Naive thymus-derived CD8-positive, alpha-beta T cell (primary cell): ENCODE measurements at places on chromosomes 7 and 10.

DNA sequence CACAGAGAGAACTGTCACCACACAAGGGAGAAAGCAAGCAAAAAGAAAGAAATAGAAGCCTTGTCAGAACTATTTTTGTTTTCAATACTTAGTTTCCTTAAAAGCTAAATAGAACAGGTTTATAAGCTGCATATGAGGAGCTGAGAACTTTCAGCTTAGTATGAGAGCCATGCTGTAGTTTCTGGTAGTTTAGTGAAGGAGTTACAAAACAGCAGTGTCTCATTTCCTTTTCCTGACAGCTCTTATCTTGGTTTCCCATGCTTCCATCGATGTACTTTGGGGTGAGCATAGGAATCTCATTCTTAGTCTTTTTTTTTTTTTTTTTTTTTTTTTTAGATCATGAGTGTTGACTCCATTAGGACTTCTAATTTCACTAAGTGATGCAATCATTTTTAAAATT lies 8.6 kb upstream of the CHRM2 start:
- no peaks in the 10 kb centered on the region for H3K4me1 ChIP-seq
- no peaks in the 10 kb centered on the region for H3K36me3 ChIP-seq
- no peak overlapping the region for H3K4me3 ChIP-seq

DNA sequence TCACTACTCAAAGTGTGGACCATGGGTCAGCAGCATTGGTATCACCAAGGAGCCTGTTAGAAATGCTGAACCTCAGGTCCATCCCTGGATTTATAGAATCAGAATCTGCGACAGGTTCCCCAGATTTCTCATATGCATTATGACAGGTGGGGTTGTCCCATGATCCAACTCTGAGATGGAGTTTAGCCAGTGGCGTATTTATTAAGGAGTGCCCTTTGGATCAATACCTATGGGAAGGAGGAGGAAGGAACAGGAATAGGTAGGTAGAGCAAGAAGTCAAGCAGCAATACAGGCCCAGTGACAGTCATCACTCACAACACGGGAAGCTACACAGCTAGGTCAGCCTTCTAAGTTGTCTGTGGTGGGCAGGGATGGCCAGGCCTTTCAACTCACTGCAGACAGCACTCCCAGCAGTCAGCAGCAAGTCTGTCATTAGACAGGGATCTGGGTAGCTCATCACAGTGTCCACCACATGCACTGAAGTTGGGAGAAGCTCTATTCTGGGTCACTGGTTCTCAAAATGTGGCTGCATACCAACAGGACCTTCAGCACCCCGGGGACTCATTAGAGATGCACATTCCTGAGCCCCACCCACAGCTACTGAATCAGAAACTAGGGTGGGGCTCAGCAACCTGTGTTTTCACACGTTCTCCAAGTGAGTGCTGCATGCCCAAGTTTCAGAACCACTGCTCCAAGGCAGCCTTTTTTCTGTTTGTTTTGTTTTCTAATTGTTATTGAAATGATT lies 532.3 kb upstream of the GALNT17 start:
- H3K27ac ChIP-seq = no peak overlapping the region
- peaks cover under 1% of the 10 kb centered on the region for H3K4me1 ChIP-seq
- H3K4me3 ChIP-seq = no peak overlapping the region

DNA sequence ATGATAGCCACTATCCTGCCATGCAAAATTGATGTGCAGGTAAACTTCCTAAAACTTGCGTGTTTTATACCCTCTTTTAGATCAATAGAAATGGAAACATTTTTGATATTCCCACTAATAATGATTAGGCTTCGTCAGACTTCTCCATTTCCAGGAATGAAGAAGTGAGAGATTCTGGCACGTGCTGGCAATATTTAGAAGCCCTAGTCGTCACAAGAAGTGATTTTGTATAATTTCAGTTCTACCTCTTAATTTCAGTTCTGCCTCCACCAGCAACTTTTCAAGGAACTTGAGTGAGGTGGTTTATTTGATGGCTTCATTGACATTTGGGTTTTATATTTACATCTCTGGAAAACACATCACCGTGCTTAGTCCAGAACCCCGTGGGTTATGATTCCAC lies 61.9 kb downstream of the MRC1 start:
- no peaks in the 10 kb centered on the region for H3K36me3 ChIP-seq
- H3K4me1 ChIP-seq = no peaks in the 10 kb centered on the region
- H3K4me3 ChIP-seq = no peak overlapping the region
- DNase-seq = no peak
- peaks cover 4% of the 10 kb centered on the region for H3K27me3 ChIP-seq

- H3K27ac ChIP-seq = no peak overlapping the region
- H3K27me3 ChIP-seq = peaks cover 27% of the 10 kb centered on the region
- H3K4me1 ChIP-seq = no peaks in the 10 kb centered on the region
- no peak for DNase-seq
These were observed 120.1 kb downstream of the PTPRN2 start for GRCh38 chr7:158467562-158467961.

GRCh38 chr10:86992456-86992855 lies 24.2 kb downstream of the ADIRF start:
- H3K4me1 ChIP-seq = no peaks in the 10 kb centered on the region
- no peak overlapping the region for H3K27ac ChIP-seq
- H3K4me3 ChIP-seq = no peak overlapping the region

GRCh38 chr7:79461660-79462059 lies 8.2 kb upstream of the MAGI2 start:
- H3K27me3 ChIP-seq = no peaks in the 10 kb centered on the region
- H3K36me3 ChIP-seq = no peaks in the 10 kb centered on the region
- H3K4me3 ChIP-seq = no peak overlapping the region
- no peak for DNase-seq
- H3K27ac ChIP-seq = no peak overlapping the region

- no peak overlapping the region for H3K4me3 ChIP-seq
- H3K36me3 ChIP-seq = no peaks in the 10 kb centered on the region
- H3K27me3 ChIP-seq = no peaks in the 10 kb centered on the region
- DNase-seq = no peak
These were observed 289.0 kb downstream of the PLXDC2 start for GRCh38 chr10:20105236-20105635.

DNA sequence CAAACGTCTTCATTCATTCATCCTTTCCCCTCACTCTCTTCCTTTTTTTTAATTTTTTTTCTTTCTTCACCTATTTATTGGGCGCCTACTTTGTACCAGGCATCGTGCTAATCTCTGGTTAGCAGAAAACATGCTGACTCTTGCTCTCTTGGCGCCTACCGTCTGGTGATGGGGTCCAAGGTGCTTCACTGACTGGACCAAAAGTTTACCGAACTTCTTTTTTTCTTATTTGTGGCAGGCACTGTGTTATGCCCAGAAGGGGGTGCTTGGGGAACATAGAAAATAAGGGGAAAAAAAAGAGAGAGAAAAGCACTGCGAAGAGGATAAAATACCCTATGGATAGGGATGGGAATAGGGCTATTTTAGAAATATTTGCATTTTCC lies 505 bp upstream of the FAM204A start:
- peaks cover 3% of the 10 kb centered on the region for H3K36me3 ChIP-seq
- H3K4me3 ChIP-seq = peak overlapping the region; percentile 91
- H3K4me1 ChIP-seq = peaks cover 36% of the 10 kb centered on the region
- H3K27ac ChIP-seq = peak overlapping the region; percentile 95

GRCh38 chr7:28729281-28729680 lies 228.8 kb downstream of the TRIL start:
- DNase-seq = no peak
- no peaks in the 10 kb centered on the region for H3K4me1 ChIP-seq
- H3K27me3 ChIP-seq = no peaks in the 10 kb centered on the region
- H3K36me3 ChIP-seq = no peaks in the 10 kb centered on the region
- H3K27ac ChIP-seq = no peak overlapping the region
- no peak overlapping the region for H3K4me3 ChIP-seq

DNA sequence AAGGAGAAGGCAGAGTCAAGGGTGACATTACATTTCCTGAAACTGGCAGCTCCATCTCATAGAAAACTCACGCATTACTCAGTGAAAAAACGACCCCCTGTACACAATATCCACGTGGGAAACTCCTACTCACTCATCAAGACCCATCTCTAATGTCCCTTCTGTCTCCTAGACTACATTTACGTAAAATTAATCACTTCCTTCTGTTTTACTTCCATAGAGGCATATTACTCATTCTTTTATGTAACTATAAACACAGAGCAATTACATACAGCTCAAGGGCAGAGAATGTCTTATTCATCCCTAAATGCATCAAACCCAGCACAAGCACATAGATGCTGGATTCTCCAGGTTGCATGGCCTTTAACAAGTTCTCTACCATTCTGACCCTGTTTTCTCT lies 281.8 kb downstream of the KCNMA1 start:
- H3K27me3 ChIP-seq = no peaks in the 10 kb centered on the region
- DNase-seq = no peak
- no peak overlapping the region for H3K27ac ChIP-seq
- peaks cover 5% of the 10 kb centered on the region for H3K4me1 ChIP-seq
- no peak overlapping the region for H3K4me3 ChIP-seq

GRCh38 chr7:143283381-143283780 lies 1.4 kb upstream of the TMEM139 start:
- no peaks in the 10 kb centered on the region for H3K36me3 ChIP-seq
- H3K27ac ChIP-seq = no peak overlapping the region
- H3K27me3 ChIP-seq = no peaks in the 10 kb centered on the region
- no peak for DNase-seq
- peak overlapping the region; percentile 6 for H3K4me3 ChIP-seq

- no peak overlapping the region for H3K27ac ChIP-seq
- H3K4me1 ChIP-seq = peaks cover 2% of the 10 kb centered on the region
- no peak overlapping the region for H3K4me3 ChIP-seq
- no peak for DNase-seq
These were observed 644.8 kb upstream of the FOXK1 start for GRCh38 chr7:4037308-4037707.

GRCh38 chr7:68276725-68277124 lies 1280.1 kb downstream of the TYW1 start:
- no peak overlapping the region for H3K4me3 ChIP-seq
- no peaks in the 10 kb centered on the region for H3K27me3 ChIP-seq
- H3K27ac ChIP-seq = no peak overlapping the region

- no peak for DNase-seq
- H3K4me1 ChIP-seq = no peaks in the 10 kb centered on the region
- H3K27ac ChIP-seq = no peak overlapping the region
- no peaks in the 10 kb centered on the region for H3K36me3 ChIP-seq
These were observed 41.8 kb upstream of the LRRC18 start for GRCh38 chr10:48981310-48981907.

DNA sequence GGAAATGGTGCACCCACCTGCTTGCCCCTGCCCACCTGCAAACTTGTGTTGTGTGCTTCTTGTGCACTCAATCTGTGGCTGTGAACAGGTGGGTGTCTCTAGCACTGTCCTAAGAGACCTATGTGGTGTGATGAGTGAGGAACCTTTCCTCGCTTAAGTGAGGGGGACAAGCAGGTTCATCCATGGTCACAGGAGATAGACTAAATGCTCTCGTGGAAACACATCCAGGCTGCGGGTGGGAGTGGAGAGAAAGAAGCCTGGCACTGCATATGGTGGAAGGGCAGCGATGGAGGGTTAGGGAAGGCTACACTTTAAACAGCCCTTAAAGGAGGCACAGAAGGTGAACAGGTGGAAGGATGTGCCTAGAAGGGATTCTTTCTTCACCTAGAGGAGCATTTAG lies 330.9 kb downstream of the CXCL12 start:
- H3K4me1 ChIP-seq = no peaks in the 10 kb centered on the region
- DNase-seq = no peak
- H3K36me3 ChIP-seq = no peaks in the 10 kb centered on the region
- H3K4me3 ChIP-seq = no peak overlapping the region

DNA sequence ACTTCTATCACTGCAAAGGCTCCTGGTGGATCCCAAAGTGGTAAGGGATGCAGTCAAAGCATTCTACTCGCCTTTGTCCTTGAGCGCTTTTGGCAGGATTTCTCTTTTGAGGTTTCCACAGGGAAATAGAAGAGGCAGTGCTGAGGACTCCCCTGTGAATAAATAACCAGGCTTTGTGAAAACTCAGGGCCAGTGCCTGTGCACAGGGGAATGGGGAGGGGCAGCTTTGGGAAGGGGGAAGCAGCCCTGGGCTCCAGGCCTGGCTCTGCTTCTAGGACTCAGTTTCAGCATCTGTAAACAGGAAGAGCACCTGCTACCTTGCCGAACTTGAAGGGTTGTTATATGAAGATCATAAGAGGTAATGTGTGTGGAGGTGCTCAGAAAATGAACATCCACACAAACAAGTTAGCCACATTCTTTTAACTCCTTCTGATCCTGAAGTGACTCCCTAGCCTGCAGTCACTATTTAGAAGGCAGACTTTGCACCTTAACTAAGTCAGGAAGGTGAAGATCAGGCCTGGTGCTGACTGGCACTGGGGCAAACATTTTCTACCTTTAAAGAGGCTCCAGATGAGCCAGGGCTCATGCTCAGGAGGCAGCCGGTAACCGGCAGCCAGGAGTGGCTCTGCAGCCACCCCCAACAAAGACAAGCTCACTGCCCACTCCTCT lies 22.5 kb upstream of the MMP21 start:
- H3K4me3 ChIP-seq = no peak overlapping the region
- H3K4me1 ChIP-seq = no peaks in the 10 kb centered on the region
- no peak for DNase-seq
- H3K36me3 ChIP-seq = peaks cover 5% of the 10 kb centered on the region
- H3K27ac ChIP-seq = no peak overlapping the region
- no peaks in the 10 kb centered on the region for H3K27me3 ChIP-seq

DNA sequence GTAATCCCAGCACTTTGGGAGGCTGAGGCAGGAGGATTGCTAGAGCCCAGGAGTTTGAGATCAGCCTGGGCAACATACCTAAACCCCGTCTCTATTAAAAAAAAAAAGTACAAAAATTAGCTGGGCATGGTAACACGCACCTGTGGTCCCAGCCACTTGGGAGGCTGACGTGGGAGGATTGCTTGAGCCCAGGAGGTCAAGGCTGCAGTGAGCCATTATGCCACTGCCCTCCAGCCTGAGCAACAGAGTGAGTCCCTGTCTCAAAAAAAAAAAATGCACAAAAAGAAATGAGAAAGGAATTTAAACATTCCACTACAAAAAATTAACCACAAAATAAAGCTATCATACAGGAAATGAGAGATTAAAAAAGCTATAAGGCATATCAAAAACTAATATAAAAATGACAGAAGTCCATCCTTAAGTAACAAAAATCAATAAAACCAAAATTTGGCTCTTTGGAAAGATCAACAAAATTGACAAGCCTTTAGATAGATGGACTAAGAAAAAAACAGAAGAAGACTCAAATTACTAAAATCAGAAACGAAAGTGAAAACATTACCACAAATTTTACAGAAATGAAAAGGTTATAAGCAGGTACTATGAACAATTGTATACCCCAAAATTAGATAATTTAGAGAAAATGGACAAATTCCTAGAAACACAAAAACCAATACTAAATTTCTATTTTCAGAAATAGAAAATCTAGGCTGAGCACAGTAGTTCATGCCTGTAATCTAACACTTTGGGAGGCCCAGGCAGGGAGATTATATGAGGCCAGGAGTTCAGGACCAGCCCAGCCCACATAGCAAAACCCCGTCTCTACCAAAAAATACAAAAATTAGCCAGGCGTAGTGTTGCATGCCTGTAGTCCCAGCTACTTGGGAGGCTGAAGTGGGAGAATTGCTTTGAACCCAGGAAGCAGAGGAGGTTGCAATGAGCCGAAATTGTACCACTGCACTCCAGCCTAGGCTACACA lies 42.4 kb upstream of the NANOS1 start:
- peaks cover 19% of the 10 kb centered on the region for H3K36me3 ChIP-seq
- H3K4me1 ChIP-seq = no peaks in the 10 kb centered on the region
- no peak overlapping the region for H3K27ac ChIP-seq
- no peak for DNase-seq
- no peak overlapping the region for H3K4me3 ChIP-seq

GRCh38 chr7:17556247-17556956 lies 257.9 kb downstream of the AHR start:
- no peaks in the 10 kb centered on the region for H3K36me3 ChIP-seq
- H3K27me3 ChIP-seq = no peaks in the 10 kb centered on the region
- H3K4me3 ChIP-seq = no peak overlapping the region
- H3K27ac ChIP-seq = no peak overlapping the region

- peaks cover 6% of the 10 kb centered on the region for H3K36me3 ChIP-seq
- H3K4me1 ChIP-seq = peaks cover 22% of the 10 kb centered on the region
- H3K27ac ChIP-seq = no peak overlapping the region
These were observed 13.2 kb downstream of the ARHGAP19 start for GRCh38 chr10:97279121-97279815.
